Activated gamma-delta T cell (primary cell): ENCODE measurements at places on chromosomes 2 and 18.

DNA sequence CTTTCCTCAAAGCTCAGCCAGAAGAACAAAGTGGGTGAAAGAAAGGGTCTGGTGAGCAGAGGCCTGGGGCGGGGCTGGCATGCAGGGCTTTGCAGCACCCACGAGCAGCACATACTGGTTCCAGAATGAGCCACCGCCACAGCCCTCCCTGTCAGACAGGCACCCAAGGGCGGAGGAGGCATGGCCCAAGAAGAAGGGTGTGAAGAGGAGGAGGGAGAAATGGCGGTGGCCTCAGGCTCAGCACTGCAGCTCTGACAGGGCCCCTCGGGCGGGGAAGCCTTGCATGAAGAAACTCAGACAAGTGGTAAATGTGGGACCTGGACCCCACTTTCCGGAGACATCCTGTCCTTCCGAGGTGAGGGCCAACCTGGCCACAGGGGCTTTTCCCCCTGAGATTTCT, 15.7 kb downstream of the FAM228A start:
- no peak for DNase-seq

GRCh38 chr2:215692387-215693079, 256.7 kb upstream of the FN1 start:
- no peak for DNase-seq

DNA sequence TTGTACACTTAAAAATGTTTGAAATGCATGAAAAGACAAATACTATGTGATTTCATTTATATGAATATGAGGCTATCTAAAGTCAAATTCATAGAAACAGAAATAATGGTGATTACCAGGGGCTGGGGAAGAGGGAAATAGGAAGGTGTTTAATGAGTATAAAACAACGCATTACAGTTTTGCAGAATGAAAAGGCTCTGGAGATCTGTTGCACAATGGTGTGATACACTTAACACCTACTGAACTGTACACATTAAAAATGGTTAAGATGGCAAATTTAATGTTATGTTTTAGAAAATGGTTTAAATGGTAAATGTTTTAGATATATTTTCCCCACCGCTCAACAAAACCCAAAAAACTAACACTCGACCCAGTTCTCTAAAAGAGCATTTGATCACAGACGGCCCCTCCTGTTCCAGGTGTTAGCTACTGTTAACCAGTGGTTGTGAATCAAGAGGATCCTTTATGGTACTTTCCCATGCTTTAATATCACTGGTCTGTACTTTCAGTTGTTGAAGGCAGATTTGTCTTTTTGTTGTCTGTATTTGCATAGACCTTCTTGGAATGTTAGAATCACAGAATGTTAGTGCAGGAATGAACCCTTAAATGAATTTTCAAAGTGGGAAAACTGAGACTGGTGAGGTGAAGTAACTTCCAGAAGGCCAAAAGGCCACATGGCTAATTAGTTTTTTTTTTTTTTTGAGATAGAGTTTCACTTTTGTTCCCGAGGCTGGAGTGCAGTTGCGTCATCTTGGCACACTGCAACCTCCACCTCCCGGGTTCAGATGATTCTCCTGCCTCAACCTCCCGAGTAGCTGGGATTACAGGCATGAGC, 10.2 kb downstream of the RAB10 start:
- DNase-seq: no peak

DNA sequence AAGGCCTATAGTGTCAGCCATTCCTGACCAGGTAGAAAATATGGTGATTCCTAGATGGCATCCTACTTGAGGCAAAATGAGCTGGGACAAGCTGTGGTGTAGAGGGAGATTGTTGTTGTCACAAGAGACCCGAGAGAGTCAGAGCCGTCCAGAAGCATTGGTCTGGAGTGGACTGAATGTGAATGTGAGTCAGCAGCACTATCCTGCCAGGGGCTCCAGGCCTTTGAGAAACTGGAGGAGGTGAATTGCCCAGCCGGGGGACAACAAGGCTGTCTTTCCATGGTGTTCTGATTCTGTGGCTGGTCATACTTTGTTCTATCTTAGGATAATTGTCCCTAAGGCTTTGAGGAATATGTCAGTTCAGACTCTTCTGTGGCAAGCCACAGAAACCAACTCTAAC, 29.4 kb upstream of the EIF2AK3 start:
- DNase-seq: no peak

- no peak for DNase-seq
Measured at GRCh38 chr2:74817304-74817675, 16.6 kb upstream of the HK2 start.

GRCh38 chr2:219976871-219977270, 349.4 kb downstream of the SLC4A3 start:
- no peak for DNase-seq

GRCh38 chr2:88182721-88183120, 12.6 kb downstream of the THNSL2 start:
- DNase-seq: no peak

DNA sequence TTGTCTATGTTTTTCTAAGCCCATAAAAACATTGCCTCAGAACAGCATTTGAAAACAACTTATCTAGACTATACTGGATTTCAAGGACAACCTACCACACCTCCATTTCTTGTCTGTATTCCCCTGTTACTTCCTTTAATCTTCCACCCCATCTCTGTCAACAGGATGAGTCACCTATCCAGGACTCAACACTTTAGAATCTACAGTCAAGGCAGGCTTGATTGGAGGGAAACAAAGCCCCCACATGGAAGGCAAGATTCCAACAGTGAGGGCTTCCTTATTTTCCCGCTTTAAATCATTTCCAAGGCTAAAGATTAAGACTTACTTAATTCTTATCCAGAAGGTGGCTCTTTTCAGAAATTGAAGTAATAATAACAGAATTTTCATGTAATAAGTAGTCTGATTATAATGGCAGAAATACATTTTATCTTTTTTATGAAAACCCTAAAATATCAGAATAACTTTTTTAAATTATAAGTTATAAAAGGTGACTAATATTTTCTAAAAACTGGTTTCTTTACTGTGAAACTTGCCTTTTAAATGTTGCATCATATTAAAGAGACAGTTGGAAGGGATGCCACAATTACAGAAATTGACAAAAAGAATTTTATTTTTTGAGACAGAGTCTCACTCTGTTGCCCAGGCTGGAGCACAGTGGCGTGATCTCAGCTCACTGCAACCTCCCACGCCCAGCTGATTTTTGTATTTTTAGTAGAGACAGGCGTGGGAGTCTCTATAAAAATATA, 138.7 kb upstream of the CCDC150 start:
- no peak for DNase-seq

DNA sequence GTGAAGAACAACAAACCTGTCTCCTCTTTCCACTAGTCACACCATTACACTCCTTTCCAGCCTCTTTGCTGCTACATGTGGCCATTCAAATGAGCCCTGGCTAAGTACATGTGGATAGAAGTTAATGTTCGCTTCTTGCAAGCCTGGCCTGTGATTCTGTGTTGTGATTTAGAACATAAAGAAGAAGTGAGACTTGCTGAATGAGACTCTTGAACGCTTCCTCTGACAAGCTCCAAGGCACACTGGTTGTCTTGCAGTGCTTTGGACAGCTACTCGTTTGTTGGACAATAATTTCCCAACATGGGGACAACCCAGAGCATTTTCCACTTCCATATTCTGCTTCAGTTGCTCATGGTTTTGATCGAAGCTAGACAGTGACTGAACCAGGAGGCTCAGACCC, 57.3 kb downstream of the CCDC74A start:
- no peak for DNase-seq

DNA sequence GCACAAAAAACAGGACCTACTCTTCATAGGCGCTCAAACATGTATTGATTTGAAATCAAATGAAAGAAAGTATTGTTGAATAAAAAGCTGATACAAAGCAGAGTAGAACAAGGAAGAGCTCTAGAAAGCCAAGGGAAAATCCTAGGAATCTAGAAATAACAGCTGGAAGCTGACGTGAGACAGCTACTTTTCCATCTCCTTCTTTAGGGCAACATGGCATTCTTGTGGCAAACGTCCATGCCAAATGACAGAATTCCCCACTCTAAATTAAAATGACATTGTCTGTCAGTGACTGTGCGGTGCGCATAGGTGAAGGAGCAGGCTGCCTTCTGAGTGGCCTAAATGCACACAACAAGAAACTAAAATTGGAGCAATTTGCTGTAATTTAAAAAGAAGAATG, 557.4 kb downstream of the SOX11 start:
- no peak for DNase-seq

DNA sequence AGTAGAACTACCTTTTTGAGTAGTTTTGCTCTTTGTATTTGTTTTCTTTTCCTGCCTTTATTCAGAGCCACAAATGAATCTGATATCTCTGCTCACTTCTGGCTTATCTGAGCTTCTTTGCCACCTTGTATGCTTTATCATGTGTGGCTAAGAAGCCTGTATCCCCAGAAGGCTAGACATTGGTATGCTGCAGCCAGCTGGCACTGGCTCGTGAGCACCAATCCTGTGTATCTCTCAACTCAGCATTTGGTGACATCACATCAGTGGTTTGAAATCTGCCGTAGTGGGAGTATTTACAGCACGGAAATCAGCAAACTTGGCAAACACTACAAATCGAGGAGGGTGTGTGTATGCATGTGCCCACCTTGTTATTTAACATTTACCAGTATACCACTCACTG, 183.7 kb upstream of the LHCGR start:
- no peak for DNase-seq

GRCh38 chr18:48917579-48918517, 32.9 kb downstream of the SMAD7 start:
- DNase-seq: no peak

- no peak for DNase-seq
Measured at GRCh38 chr2:192236136-192236535, 41.4 kb upstream of the TMEFF2 start.

GRCh38 chr2:224041554-224041953, 2.5 kb upstream of the SERPINE2 start:
- no peak for DNase-seq

- DNase-seq: no peak
Measured at GRCh38 chr2:51981783-51982182, 949.9 kb upstream of the NRXN1 start.

- DNase-seq: no peak
Measured at GRCh38 chr18:76528477-76529432, 33.7 kb upstream of the ZNF516 start.

GRCh38 chr2:79593237-79593867, 80.5 kb downstream of the CTNNA2 start:
- no peak for DNase-seq

DNA sequence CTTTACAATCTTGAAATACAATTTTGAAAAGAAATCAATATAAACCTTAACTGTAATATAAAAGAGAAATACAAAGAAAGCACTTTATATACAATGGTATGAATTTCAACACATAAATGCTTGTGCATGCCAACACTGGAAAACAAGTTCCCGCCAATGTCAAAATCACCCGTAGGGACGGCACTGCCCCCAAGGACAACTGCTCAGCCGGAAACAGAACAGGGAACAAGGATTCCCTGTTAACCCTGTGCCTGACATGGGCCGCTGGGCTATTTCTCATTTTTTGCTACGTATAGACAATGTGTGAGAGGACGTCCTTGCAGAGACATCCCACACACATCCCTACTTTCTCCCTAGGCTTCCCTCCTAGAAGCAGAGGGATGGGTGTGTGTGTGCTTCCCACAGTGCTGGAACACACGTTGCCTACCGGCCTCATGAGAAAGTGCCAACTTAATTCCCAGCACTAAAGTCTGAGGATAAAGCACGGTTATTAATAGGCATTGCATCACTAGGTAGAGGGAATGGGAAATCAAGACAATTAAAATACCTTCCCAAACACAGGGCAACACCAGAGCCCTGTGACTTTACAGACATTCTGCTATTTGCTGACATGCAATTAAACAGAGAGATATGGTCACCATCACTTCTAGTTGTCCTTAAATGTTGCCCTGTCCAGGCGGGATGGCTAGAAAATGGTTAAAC, 14.4 kb downstream of the AFG3L2 start:
- no peak for DNase-seq

- no peak for DNase-seq
Measured at GRCh38 chr2:2931318-2932075, 446.1 kb downstream of the EIPR1 start.

GRCh38 chr2:204049635-204050034, 113.1 kb downstream of the ICOS start:
- DNase-seq: no peak

GRCh38 chr2:173272849-173273248, 81.8 kb upstream of the CDCA7 start:
- no peak for DNase-seq

- no peak for DNase-seq
Measured at GRCh38 chr18:23693846-23694245, 4.6 kb downstream of the LAMA3 start.

DNA sequence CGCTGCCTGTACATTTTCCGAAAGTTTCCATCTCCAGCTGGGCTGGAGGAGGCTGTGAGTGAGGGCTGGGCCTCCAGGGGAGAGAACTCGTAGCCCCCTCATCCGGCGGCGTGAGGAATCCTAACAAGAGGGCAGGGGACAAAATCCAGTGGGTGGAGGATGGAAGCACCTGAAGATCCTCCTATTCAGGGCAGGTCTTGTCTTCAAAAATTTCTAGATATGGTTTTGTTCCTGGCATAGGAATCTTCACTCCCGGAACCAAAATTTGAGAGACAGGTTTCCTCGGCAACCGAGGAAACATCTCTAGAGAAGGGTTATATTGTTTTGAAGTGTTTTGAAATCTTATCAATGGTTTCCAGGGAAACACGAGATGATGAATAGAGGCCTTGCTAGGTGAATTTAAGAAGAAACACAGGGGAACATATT, 136.7 kb downstream of the SH3BP4 start:
- DNase-seq: no peak

DNA sequence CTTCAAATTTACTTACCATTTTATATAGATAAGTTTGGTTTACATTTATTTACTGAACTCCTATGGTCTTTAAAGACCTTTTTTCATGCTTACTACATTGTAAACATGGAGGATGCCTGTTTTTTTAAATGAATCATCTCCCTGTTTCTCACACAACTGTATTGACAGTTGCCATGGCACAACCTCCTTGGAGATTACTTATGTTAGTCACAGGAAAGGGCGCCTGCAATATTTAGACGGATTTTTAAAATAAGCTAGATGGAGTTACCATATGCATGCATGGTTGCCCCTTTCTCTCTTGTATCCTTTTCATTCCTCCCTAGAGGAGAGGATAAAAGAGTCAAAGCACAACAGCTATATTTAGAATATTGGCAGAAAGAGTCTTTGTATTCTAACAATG, 34.8 kb upstream of the CCDC102B start:
- DNase-seq: no peak

GRCh38 chr18:7116001-7116730, 1.4 kb downstream of the LAMA1 start:
- DNase-seq: no peak

DNA sequence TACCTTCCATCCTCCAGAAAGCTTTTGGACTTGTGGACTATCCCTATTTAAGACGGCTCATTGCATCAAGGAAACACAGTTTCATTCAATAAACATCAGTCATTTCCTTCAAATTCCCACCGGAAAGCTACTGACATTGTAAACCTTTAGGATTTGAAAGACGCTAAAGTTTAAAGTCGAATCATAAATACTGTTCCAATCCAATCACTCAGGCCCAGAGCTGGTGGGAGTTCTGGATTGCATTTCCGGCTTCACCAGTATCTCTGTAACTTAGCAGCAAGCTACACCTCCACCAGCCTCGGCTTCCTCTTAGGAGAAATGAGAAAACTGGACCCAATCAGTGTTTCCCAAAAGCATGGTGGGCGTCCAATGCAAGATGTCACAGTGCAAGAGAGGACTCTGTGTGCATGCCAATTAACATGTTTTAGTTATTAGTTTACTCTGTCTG, 1.6 kb downstream of the WDFY1 start:
- no peak for DNase-seq

GRCh38 chr18:26262156-26262555, 35.9 kb downstream of the TAF4B start:
- DNase-seq: no peak
